Stimulated activated CD8-positive, alpha-beta memory T cell treated with anti-CD3 and anti-CD28 coated beads, Interleukin-15, amount 100 ng/mL, for 24 hours (primary cell): ENCODE measurements at places on chromosomes 4 and X.

GRCh38 chr4:53039741-53040458, 177.8 kb downstream of the RASL11B start:
- DNase-seq = no peak

DNA sequence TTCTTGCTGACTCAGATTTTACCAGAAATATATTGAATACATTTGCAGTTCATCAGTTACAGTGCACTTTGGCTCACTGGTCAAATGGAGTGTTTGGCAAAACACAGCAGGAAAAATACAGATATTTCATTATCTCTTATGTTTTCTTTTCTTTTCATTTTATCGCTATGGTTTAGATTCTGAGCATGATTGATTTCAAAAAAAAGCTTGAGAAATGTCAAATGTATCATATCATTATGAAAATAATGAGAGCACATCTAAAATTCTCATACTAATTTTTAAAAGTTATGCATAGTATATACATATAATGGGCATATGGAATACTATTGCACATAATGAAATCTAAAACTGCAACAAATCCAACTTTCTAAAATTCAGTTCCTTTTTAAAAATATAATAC, 593.8 kb upstream of the PCDH7 start:
- no peak for DNase-seq

GRCh38 chrX:9983846-9984245, 16.7 kb downstream of the CLDN34 start:
- no peak for DNase-seq

DNA sequence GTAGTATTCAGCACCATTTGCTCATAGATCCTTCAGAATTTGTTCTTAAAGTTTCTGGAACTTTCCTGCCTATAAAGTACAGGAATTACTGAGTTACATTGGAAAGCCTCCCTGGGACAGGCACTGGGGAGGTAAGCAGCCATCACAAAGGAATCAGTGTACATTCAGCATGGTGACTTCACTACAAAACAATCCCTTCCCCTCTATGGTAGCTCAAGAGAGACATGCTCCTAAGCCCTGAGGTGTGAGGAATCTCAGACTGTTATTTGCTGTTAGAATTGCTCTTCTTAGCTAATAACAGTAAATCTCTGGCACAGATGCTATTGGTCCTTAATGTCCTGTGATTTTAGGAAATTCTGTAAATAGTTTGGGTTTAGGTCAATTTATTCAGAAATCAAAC, 1898.0 kb upstream of the PCDH7 start:
- DNase-seq = no peak

DNA sequence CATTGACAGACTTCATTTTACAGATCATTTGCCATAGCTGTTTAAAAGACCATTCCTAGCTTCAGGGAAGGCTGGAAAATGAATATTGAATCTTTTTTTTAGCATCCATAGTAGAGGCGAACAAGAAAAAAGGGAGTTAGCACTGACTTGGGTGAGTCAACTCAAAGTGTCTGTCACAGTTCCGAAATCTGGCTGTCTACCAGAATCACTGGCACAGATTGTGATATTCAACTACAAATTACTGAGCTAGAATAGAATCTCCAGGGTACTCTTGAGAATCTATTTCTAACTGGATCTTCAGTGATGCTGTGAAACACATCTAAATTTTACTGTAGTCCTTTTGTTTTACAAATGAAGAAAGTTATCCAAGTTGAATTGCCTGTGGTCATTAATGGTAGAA, 31.5 kb downstream of the SEC24B start:
- no peak for DNase-seq

DNA sequence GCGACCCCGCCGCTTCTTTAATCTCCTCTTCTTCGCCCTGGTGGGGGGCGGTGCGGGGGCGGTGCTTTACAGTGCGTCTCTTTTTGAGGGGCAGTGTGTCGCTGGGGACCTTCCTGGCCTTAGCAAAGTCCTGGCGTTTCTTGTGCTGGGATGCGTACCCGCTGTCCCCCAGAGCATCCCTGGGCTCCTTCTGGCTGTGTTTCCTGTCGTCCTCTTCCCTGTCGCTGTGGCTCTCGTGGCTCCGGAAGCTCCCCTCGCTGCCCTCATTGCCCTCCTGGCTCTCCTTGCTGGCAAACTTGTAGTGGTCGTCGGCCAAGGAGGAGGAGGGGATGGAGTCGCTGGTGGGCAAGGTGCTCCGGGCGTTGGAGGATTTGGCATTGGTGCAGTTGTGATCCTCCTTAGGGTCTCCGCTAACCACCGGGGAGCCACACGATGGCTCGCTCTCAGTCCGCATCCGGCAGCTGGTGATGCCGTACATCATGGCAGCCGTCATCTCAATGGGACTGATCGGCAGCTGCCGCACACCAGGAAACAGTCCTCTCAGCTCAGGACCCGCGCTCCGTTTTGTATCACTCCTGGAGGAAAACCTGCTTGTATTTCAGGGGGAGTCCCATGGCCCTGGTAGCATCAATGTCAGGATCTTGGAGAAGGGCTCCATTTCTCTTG, 30.4 kb upstream of the TMSB15A start:
- no peak for DNase-seq

- DNase-seq = no peak
These were observed 32.0 kb upstream of the DKK2 start for GRCh38 chr4:107068116-107068515.

GRCh38 chrX:40156470-40157227, 58.9 kb upstream of the BCOR start:
- no peak for DNase-seq

DNA sequence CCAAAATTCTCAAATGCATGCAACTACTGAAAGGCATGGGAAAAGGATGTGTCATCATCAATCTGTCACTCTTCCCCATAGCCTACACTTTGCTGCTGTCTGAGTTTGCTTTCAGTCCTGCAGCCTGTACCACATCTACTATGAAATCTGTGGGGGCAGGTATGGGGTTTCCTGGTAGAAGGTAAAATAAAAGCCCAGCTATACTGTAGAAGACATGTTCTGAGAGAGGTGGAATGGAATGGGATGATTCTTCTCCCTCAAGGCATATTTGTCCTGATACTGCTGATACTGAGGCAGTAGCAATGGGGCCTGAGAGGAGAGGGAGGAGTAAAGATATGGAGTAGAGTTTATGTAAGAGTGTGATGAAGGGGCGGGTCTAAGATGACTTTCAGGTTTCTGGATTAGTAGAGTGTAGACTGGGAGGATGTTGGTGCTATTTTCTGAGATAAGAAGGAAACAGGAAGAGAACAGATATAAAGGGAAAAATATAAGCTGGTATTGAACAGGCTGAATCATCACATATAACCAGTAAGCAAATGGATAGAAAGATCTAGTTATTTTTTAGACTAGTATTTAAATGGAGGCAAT, 38.7 kb upstream of the GYPA start:
- no peak for DNase-seq

DNA sequence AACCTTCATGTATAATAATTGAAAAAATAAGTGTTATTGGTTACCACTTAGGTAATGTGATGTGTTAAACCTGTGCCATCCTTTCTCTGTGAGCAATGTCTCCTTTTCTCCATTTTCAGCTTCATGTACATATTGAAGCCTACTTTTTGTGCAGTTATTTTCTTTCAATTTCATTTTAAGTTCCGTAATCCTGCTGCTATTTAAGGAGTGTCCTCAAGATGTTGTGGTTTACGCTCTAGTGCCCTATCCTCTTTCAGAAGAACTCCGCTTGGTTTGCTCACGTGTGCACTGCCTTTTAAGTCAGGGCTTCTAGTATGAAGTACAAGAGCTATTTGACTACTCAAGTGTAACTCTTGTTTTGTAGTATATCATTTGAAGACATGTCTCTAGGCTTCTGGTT, 2253.2 kb upstream of the TENM3 start:
- no peak for DNase-seq

- no peak for DNase-seq
These were observed 1.2 kb downstream of the BCOR start for GRCh38 chrX:40096395-40097091.

- peak; percentile 29 for DNase-seq
These were observed 4.7 kb downstream of the RASGEF1B start for GRCh38 chr4:81466841-81467671.
